ENCODE measurements at places on chromosomes 7 and 10.

DNA sequence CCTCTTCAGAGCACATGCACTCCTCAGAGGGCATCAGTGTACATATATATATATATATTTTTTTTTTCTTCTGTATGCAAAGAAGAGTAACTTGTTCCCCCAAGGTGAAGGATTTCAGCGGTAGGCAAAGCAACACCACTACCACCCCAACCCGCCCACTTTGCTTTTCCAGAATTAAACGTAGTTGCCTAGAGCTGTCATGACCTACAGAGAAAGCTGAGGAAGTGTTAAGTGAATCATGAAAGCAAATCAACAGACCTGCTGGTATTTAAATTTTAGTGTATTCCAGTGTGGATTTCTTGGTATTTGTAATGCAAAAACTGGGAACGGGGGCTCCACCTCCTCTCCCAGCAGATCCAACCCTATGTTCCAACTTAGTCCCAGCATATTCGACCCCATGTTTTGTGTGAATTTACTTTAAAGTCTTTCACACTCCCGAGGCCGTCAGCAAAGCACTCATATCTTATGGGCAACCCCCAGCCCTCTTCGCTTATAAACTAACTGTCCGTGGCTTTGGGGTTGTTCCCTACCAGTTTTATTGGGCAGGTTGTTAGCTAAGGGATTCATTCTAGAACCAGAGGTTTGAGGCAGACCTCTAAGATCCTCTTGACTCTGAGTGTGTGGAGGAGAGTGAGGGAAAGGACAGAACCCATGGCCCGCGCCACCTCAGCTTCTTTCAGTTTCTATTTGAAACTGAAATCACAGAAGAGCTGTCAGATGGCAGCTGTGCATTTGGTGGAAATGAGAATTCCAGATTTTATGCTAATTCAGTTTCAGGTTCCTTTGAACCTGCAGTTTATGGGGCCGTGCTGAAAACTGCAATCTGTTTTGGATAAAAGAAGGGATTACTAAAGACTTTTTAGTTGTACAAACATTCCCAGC is 450.2 kb upstream of the GALNT17 start:
- peak overlapping the region; percentile 44 for H3K4me3 ChIP-seq
- DNase-seq = peak; percentile 50
- peaks cover 31% of the 10 kb centered on the region for H3K4me1 ChIP-seq
- H3K27me3 ChIP-seq = peaks cover 83% of the 10 kb centered on the region
- H3K27ac ChIP-seq = no peak overlapping the region

DNA sequence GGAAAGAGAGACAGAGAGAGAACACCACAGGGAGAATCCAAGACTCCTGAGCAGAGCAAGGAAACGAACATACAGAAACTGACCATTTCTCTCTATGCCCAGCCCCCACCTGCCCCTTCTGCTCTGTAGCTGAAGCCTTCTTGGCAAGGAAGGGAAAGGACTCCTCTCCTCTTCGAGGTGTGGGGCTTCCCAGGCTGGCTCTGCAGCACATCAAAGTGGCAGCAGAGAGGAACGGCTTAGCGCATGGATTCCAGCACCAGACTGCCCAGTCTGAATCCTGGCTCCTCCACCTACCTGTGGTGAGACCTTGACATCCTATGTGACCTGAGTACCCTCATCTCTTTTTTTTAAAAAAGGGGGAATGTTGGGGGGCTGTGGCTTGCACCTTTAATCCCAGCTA is 69.4 kb downstream of the SH3PXD2A start:
- H3K27ac ChIP-seq = no peak overlapping the region
- H3K36me3 ChIP-seq = no peaks in the 10 kb centered on the region
- H3K27me3 ChIP-seq = no peaks in the 10 kb centered on the region
- no peak for DNase-seq
- no peak overlapping the region for H3K4me3 ChIP-seq

GRCh38 chr7:155531681-155532080 is 14.7 kb downstream of the CNPY1 start:
- H3K27me3 ChIP-seq = peaks cover 69% of the 10 kb centered on the region
- H3K36me3 ChIP-seq = no peaks in the 10 kb centered on the region
- H3K4me3 ChIP-seq = no peak overlapping the region
- H3K27ac ChIP-seq = no peak overlapping the region

DNA sequence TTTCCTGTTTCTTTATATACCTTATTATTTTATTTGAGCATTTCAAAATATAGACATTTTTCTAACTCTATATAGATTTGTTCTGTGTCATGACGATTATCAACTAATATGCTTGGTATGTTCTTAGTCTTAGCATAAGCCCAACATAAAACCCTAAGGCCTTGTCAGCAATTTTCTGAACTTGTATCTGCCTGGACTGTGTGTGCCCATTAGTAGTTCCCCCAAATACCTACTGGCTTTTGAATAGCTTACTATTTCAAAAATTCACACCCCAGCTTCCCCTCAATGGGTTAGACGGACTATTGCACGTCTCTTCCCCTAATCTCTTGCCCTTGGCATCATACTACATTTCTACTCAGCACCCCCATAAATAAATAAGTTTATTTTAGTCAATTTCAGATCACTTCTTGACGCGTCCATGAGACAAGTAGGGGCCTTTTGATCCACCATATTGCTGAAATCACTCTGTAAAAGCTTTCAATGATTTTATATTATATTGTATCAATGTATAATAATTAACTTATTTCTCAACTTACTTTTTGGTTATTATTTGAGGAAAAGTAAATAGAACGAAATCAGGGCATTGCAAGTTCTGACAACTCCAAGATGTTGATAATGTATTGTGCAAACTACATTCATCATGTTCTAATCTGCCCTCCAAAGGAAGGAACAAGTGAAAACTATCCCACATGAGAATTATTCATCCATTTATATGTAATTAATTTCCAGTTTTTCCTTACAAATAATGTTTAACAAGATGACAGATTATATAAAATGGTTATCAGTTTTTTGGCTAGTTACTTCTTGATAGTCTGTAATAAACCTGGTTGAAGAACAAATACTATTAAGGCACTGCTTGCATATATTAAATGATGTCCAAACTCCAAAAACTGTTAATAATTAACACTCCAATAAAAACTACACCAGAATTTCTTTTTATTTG is 1.1 kb upstream of the AKR1C3 start:
- H3K27me3 ChIP-seq = no peaks in the 10 kb centered on the region
- DNase-seq = no peak
- H3K4me1 ChIP-seq = 0 out of 2 replicates have a peak, but pooled peaks cover 7% of the 10 kb centered on the region
- H3K27ac ChIP-seq = no peak overlapping the region

DNA sequence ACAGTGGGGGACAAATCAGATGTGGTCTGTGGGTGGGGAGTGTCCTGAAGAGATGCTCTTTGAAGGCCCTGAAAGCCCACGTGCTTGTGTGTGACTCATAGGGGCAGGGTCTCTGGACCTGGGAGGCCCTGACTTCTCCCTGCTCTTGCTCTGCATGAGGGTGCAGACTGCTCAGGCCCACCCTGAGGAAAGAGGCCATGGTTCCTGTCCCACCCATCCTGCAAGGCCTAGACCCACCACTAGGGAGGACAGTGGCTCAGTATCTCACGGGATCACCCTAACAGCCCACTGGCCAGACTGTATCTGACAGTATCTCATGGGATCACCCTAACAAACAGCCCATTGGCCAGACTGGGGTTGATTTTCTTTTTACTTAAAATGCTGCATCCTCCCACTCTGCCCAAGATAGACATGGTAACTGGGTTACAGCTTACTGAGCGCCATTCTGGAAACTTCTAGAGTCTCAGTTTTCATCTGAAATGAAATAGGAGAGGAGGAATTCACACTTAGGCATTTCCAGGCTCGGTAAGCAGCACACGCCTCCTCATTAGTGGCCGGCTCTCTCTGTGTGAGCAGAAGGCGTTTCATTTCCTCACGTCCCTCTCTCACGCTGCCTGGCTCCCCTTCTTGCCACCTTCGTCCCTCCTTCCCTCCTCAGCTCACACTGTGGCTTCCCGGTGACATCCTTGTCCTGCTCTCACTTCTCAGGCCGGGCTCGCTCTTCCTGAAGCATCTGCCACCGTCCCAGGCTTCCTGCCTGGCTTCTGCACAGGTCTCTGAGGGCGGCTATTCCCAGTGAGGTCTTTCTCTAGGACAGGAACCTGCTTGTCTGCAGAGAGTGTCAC is 242.6 kb downstream of the GLRX3 start:
- no peak overlapping the region for H3K4me3 ChIP-seq
- H3K27me3 ChIP-seq = no peaks in the 10 kb centered on the region
- H3K36me3 ChIP-seq = no peaks in the 10 kb centered on the region
- no peaks in the 10 kb centered on the region for H3K4me1 ChIP-seq
- no peak for DNase-seq
- no peak overlapping the region for H3K27ac ChIP-seq

DNA sequence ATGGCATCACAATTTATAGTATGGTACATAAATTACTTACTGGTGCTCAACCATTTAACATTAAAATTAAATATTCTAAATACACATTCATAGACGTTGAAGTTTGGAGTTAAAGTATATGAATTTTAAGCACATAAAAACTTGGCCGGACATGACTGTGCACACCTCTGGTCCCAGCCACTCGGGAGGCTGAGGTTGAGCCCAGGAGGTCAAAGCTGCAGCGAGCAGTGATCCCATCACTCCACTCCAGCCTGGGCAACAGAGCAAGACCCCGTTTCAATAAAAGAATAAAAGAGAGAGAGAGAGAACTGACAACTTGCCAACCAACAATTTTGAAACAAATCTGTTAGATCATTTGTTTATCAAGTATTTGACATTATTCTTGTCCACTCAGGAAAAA is 943.3 kb upstream of the KCND2 start:
- no peaks in the 10 kb centered on the region for H3K27me3 ChIP-seq
- no peaks in the 10 kb centered on the region for H3K4me1 ChIP-seq
- no peak for DNase-seq
- no peaks in the 10 kb centered on the region for H3K36me3 ChIP-seq

Measured in GM23338 (cell line).